NCI-H187 (cell line): ENCODE measurements at places on chromosomes 11 and 22.

DNA sequence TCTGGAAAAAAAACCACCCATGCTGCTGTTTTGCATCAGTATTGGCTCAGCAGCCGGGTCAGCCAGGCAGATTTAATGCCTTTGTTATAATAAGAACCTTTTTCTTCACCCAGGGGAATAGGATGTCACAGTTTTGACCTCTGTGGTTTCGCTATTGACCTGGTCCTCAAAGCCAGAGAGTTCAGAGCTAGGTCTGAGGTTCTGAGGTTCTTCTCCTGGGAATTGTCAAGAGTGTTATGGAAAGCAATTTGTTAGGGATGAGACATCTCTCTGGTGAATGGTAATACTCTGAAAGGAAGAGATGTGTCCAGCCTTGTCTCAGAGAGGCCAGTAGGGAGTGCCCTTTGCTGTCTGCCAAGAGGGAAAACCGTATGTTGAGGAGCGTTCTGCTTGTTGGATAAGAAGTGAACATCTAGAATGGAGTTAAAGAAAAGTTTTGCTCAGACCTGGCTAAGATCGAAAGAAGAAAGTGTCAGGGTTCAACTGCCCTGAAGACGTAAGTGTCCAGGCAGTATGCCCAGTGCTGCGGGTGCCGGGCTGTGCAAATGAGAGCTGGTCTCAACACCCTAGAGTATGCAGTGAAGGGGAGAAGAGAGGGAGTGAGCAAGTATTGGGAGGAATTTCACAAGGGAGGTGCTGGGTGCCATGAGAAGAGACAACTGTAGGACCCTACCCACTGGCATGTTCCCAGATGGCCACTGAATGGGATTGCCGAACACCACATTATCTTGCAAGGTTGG, 150.9 kb upstream of the TTC12 start:
- DNase-seq, result no peak

GRCh38 chr22:43305806-43306205, 37.4 kb downstream of the SCUBE1 start:
- no peak for DNase-seq

- no peak for DNase-seq
Observed at GRCh38 chr22:19779011-19779421, 18.4 kb downstream of the TBX1 start.

- no peak for DNase-seq
Observed at GRCh38 chr22:32219026-32219425, 14.2 kb upstream of the RFPL2 start.

GRCh38 chr11:59901306-59901705, 22.7 kb downstream of the OOSP3 start:
- DNase-seq, result no peak

DNA sequence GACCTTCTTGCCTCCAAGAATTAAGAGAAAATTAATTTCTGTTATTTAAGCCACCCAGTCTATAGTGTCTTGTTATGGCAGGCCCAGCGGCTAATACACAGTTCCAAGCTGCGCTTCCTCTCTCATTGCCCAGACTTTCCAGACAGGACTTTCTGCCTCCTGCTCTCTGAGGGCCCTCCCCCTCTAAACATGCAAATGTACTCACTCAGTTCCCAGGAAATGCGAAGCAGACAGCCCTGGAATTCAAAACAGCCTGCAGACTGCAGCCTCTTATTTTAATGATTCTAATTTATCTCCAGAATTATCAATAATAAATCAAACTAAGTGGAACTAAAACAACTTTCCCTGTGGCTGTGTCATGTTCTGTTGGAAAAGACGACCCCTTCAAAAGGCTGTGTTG, 115.5 kb upstream of the ISX start:
- no peak for DNase-seq

- DNase-seq, result no peak
Observed at GRCh38 chr22:30830907-30831306, 136.2 kb downstream of the OSBP2 start.
